ENCODE measurements at places on chromosomes 12 and 14.

GRCh38 chr12:53051058-53051880 is 1.4 kb downstream of the TNS2 start:
- DNase-seq, result peak; percentile 68

DNA sequence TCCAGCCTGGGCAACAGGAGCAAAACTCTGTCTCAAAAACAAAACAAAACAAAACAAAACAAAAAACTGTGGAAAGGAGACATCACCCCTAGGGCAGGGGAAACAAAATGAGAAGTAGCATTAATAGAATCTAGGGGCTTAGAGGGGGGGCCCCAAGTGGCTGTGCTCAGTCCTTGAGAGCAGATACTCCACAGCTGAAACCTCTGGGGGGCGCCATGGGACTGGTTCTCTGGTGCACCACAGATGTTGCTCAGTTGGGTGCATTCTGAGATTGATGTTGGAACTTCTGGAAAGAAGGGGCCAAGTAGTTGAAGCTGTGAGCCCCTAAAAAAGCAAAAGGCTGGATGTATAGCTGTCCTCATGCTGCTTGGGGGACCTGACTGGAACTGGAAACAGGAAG is 11.8 kb upstream of the SYNE2 start:
- DNase-seq, result no peak

DNA sequence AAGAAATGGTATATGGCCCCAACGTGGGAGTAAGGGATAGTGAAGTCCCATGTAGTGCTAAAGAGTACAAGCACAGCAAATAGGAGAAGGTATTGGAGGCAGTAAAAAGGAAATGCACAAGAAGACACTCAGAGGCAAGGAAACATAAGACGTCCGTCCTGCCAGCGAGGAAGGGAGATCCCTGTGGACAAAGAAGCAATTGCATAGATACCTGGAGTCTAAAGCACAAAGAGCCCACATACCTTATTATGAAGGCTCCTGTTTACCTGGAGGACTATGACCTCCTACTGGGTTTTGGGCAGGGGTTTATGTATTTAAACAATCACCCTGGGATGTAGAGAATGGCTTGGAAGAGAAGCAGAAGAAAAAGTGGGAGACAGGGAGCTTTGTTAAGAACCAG is 341.2 kb upstream of the DCN start:
- DNase-seq, result no peak

DNA sequence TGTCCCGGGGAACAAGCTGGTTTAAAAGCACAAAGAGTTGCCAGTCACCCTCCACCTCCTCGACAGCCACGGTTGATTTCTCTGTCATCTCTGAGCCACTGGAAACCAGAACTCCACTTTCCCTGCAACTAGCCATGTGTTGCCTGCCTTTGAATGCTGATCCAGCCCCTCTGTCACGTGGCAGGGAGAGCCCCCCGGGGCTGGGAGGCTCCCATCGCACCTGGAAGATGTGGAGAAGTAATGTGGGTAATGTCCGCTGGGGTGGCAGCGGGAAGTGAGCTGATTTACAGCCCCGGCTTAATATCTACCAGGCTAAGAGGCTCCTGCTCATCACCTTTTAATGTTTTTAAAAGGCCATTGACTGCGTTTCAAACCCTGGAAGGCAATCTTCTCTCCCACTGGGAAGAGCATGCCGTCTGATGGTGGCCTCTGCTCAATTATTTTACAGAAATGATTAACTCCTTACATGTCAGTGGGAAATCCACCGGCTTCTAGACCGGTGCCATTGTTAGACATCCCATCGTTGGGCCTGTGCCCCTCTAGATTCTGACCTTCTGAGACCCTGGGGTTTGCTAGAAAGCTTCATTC is 7.4 kb downstream of the PRIMA1 start:
- DNase-seq, result no peak

DNA sequence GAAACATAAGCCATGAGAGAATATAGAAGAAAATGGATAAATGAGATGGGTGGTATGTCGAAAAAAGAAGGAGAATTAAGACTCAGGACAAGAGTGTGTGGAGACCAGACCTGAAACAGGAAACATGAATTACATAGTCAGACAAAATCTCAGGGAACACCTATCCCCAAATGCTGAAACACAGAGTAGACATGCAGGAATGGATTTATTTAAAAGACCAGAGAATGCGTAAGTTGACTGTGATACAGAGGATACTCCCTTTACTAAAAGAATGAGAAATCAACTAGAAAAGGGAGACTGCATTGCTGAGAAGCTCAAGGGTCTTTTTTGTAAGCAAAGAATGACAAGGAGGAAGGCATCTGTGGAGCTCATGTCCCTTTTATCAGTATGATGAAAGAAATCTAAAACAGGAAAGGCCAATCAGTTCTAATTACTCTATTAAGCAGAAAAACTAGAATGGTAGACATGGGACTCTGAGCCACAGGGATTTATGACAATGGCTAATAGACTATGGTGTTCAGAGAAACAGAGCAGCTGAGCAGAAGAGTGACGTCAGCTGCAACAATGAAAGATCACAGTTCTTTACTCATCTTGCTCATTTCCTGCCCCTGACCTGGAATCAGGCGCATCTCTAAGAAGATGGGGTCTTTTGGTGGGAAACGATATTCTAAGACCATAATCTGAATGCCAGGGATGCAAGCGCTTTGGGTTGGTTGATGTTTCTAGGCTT is 138.9 kb upstream of the DHRS4 start:
- DNase-seq, result no peak

- no peak for DNase-seq
Observed at GRCh38 chr14:95359994-95360826, 40.5 kb upstream of the CLMN start.

- peak; percentile 63 for DNase-seq
Observed at GRCh38 chr12:114403011-114403689, 2.8 kb downstream of the TBX5 start.

- DNase-seq, result no peak
Observed at GRCh38 chr12:18586581-18586980, 151.2 kb downstream of the PLCZ1 start.

Measured in AG08396 (cell line).